ENCODE measurements at places on chromosomes 4 and X.

DNA sequence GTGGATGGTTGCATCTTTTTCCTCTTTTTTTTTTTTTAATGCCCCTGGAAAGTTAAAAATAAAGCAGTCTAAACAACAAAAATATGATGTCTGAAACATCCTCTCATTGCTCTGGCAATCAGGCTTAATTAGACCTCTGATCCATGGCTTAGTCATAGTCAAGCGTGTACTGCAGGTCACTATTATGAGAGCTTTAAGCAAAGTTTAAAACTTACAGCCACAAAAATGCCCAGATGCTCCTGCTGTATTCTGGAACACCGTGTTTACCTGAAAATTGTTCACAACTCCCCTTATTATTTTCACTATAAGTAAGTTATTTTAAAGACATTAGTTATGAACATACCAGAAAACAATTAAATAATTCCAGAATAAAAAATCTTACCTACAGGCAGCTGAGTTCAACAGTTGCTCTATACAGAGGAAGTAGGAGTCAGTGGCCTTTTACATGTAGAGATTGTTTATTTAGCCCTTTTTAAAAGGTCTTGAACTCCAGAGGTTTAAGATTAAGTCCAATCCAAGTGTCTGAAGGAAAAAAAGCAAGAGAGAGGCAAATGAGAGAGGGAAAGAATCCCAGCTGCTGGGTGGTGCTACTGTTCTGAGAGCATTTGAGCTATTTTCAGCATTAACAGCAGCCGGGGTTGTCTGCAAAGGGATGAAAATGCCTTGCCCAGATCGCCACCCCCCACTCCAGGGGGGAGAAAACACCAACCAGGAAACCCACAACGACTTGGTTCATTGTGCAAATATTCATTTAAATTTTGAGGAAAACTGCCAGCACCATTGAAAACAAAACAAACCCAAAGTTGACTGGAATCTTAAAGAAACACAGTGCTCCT, 36.9 kb downstream of the SORBS2 start:
- no peak for DNase-seq

DNA sequence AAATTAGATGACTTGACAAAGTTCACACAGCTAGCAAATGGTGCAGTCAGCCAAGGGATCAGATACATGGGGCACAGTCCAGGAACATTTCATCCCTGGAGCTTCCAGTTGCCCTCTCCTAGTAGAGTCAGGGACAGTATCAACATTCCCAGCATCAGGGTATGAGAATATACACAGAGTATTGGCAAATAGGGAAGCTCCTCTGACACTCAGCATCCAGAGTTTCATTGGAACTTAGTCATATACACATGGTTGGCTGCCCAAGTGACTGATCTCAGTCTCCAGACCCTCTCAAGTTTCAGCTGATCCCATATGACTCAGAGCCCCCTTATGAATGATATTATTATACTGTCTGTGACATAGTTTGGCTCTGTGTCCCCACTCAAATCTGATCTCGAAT, 13.7 kb upstream of the KCTD8 start:
- no peak for DNase-seq

DNA sequence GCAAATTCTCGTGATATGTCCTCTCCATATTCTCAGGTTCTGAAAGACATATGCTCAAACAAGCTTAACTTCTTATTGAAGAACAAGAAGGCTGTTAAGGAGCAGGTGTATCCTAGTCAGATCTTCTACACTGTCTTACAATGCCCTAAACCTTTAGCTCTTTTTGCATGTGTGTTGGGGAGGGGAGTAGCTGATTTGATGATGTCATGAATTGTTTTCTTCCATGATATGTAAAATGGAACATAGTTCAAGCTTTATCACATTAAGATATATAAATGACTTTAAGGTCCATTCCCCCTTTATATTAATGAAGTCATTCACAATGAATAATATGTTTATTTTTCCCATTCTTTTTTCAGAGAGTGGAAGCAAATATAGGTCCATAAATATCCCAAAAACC, 332.5 kb upstream of the FAM241A start:
- no peak for DNase-seq

DNA sequence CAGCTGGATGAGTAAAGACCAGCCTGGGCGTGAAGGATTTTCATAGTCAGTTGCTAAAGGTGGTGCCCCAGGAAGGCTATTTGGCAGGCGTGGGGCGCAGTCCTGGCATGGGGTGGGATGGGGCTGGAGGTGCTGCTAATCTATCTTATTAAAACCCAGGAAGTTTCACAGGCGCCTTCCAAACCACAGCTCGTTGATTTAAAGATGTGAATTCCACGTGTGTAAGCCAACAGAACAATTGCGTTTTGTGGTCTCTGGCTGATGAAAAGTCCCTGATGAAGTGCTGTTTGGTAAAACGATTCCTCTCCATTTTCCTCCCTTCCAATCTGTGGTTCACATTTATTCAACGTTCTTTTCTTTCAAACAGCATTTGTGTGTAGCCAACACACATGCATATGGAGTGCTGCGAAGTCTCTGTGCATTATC, 105.0 kb downstream of the TBL1X start:
- DNase-seq = no peak
